GM12865 (cell line): ENCODE measurements at places on chromosomes 4 and X.

- no peak for DNase-seq
Measured at GRCh38 chrX:137563681-137564651, 2.0 kb upstream of the ZIC3 start.

- DNase-seq = peak; percentile 74
Measured at GRCh38 chr4:42460043-42460442, 62.8 kb downstream of the SHISA3 start.

DNA sequence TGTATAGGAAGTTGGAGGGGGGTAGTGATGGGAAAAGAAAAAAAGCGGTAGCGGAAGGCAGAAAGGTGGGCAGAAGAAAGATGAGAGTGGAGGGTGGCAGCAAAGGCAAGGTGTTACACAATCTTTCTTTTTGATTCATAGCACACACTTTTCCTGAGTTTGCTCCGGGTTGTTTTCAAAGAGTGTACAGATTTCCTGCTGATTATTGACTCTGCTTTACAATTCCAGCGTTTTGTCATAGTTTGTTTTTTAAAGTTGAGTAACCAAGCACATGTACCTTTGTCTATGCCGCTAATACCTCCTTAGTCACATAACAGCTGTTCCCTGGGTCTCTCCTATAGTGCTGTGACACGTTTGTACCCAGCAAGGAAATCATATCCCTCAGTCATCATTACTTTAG is 50.3 kb downstream of the AGA start:
- DNase-seq = no peak

GRCh38 chr4:105150503-105150902 is 3.8 kb downstream of the TET2 start:
- no peak for DNase-seq

DNA sequence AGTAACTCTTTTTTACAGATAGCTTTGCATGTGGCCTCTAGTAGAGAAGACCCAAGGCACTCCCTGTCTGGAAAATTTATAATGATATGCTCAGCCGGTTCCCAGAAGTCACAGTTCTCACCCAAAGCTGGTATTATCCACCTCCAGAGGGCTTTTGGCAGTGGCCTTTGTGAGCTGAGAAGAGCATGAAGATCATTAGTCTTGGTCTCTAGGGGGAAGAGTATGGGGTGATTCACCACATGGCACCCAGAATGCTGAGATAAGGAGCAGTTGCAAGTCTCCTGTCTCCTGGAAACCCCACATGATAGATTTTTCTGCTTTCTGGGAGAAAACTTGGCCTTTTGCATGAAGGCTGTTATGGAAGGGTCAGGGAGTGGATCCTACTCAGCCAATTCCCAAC is 75.4 kb upstream of the PRPS1 start:
- DNase-seq = no peak

DNA sequence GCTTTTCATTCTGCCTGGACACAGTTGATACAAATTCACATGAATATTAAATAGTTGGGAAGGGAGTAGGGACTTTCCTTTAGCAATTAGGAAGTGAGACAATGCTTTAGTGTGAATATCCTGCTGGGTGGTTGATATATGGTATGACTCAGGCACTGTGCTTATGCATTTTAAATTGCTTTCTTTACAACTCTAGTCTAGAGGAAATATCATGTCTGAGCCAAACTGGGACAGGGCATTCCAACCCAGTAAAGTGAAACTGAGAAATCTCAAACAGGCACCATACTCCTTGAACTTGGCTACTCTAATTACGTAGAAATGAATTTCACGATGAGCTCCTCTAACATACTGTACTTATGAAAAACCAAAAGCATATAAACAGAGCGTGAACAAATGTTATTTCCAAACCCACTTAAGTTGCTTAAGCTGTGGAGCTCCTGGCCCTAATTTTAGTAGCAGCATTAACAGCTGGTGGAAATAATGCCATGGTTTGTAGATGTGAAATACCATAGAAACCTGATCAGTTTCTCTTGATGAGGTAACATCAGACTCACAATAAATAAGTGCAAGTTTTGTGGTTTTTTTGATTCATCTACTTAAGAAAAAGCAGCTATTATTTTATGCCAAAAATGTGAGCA is 242.9 kb upstream of the GK2 start:
- DNase-seq = no peak

DNA sequence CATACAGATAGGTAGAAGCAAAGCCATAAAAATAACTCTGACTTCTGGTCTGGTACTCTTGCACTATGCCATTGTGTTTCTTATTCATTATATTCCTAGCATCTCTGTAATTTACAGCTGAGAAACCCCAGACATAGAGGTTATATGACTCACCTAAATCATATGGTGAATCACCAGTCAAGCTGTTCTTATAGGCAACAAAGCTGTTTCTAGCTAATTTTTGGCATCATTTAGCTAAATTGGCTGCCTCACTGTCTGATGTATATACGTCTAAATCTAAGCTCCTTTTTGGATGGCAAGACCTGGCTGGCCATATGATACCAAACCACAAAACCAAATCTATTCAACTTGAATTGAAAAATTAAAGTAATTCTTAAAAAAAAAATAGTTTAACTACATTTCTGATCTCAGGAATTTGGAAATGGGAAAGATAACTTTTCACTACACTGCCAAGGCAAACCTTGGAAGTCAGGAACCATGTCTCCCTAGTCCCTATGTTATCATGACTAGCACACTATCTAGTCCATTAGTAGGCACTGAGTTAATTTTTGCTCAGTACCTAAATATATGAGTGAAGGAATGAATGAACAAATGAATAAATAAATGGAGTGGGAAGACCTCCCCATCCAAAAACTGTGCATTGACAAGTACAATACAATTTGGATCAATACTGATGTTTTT is 41.3 kb upstream of the STAG2 start:
- DNase-seq = no peak
